ENCODE measurements at places on chromosomes 16 and 17. TPM values are rescaled to one million over a fixed set of nuclear protein-coding genes. Genes with fewer than 3 reads are reported as not detected.

Gene COL1A1
- polyA plus RNA-seq: 367 TPM

GRCh38 chr17:81651692-81652091 is 4.7 kb downstream of the PDE6G start:
- DNase-seq: no peak

DNA sequence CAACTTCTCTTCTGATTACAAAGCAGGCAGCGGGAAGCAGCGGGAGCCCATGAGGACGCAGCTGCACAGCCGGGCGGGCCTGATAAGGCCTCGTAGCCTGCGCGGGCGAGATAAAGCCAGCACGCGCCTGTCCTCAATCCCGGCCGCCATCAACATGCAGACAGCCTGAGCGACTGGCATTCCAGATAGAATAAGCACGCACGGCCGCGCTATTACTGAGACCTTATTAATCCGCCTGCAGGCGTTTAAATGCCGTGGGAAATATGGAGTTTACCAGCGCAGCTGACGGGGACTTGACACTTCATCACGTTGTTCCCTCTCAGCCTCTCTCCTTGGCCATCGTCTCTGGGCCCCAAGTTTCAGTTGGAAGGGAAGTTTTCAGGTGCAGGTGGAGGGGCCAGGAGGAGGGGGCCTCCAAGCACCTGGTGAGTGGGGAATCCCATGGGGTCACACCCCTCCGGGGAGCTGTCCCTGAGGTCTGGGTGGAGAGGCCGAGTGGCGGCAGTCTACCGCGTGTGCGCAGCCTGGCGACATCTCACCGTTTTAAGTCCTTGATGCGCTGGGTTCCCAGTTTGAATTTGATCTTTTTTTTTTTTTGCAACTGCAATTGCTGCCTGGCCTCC is 27.3 kb upstream of the CBFA2T3 start:
- DNase-seq: no peak

- DNase-seq: no peak
Observed at GRCh38 chr16:47197536-47198179, 53.9 kb upstream of the NETO2 start.

DNA sequence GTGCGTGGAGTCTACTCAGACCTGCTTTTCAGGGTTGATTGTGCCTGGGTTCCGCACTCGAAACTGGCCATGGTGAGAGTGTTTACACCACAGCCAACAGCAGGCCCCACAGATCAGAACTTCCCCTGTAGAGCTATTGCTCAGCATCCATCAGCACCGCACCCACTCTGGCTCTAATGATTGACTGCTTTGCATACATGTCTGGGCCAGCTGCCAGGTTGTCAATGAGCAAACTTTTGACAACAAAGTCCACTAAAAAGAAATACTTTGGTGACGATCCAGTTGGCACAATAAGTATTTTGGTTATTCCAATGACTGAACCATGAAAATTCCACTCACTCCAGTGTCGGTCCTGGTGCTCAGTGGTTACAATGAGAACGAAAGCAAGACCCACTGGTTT is 190.7 kb downstream of the FOXL1 start:
- DNase-seq: no peak

DNA sequence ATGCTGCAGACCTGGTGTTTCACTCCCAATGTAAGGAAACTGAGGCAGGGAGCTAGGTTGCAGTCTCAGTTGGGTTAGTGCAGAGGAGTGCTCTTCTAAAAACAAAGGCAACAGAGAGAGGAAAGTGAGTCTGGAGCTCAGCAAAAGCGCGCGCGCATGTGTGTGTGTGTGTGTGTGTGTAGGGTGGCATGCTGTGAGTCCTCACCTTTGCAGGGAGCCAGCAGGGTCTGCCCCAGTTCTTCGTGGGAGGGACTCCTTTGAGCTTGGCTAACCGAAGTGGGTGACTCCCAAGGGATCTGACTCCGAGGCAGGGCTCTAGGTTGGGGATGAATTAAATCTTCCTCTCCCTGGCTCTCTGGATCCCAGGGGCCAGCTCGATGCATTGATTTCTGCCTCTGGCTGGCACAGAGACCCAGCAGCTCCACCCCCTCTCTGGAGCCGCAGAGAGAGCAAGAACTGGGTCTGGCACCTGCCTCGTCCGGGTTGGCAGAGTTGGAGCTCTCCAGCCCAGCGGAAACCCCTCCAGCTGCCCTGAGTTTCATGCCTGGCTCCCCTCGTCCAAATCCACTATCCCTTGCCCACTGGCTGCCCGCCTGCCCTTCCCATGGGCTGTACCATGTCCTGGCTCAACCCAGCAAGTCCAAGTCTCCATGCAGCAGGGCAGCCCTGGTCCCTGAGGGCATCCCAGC is 1.3 kb upstream of the BTBD17 start:
- no peak for DNase-seq

Measured in right renal cortex interstitium (tissue), 3 donors.